ENCODE measurements at places on chromosomes 5 and 9.

- no peak for DNase-seq
Measured at GRCh38 chr9:91784673-91785446, 165.2 kb downstream of the ROR2 start.

GRCh38 chr5:9784231-9784630, 154.1 kb upstream of the TAS2R1 start:
- no peak for DNase-seq

DNA sequence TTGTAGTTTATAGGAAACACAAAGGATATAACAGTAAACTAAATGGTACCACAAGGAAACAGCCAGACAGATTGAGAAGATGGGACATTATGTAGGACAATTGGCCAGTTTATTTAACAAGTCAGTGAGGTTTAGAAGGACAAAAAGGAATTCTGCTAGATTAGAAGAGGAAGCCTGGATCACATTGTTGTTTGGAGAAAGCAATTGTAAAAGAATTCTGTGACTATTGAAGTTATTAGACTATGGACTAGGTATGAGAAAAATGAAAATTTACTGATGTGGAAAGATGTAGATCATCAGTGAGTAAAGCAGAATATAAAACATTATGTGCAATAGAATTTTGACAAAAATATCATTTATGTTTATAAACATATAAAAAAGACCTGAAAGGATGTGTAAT, 97.1 kb downstream of the CFAP95 start:
- DNase-seq, result no peak

DNA sequence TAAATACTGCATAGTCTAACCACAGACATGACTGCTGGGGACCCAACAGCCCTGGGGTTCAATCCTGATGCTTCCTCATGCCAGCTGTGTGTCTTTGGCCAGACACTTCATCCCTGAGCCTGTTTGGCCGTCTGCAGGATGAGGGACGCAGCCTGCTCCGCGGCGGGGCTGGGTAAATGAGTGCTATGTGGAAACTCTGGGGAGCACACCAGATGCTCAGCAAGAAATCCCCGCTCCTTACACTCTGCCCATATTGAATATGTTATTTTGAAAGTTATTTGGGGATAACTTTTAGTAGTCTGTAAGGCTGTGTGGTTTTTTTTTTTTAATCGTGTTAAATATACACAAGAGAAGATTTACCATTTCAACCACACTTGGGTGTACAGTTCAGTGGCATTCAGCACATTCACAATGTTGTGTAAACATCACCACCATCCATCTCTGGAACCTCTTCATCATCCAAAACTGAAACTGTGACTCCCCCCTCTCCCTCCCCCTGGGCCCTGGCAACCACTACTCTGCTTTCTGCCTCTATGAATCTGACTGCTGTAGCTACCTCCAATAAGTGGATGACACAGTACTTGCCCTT, 42.7 kb downstream of the SH3PXD2B start:
- no peak for DNase-seq

GRCh38 chr9:136093995-136094881, 851 bp downstream of the NACC2 start:
- peak; percentile 93 for DNase-seq

- DNase-seq, result no peak
Measured at GRCh38 chr9:29213417-29214153, 1640.3 kb upstream of the C9orf72 start.

DNA sequence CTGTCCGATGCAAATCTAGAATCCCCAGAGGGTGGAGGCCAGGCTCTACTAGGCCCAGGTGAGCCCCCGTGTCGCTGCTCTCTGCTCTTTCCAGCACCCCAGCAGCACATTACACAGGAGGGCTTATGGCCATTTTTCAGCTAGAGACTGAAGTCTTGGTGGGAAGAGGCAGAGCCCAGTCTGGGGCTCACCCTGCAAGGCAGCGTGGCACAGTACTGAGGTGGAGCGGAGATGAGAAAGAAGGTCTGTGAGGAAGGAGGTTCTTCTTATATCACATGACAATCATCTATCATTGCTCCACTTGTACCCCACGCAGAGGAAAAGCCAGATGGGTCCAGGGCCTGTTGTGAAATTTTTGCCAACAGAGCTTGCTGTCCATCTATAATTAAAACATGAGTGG, 10.0 kb upstream of the KIF12 start:
- no peak for DNase-seq

DNA sequence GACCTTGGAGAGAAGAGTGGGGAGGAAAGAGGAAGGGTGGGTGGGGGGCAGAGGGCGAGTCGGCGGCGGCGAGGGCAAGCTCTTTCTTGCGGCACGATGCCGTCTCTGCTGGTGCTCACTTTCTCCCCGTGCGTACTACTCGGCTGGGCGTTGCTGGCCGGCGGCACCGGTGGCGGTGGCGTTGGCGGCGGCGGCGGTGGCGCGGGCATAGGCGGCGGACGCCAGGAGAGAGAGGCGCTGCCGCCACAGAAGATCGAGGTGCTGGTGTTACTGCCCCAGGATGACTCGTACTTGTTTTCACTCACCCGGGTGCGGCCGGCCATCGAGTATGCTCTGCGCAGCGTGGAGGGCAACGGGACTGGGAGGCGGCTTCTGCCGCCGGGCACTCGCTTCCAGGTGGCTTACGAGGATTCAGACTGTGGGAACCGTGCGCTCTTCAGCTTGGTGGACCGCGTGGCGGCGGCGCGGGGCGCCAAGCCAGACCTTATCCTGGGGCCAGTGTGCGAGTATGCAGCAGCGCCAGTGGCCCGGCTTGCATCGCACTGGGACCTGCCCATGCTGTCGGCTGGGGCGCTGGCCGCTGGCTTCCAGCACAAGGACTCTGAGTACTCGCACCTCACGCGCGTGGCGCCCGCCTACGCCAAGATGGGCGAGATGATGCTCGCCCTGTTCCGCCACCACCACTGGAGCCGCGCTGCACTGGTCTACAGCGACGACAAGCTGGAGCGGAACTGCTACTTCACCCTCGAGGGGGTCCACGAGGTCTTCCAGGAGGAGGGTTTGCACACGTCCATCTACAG, 760 bp downstream of the NPR3 start:
- DNase-seq, result peak; percentile 40

DNA sequence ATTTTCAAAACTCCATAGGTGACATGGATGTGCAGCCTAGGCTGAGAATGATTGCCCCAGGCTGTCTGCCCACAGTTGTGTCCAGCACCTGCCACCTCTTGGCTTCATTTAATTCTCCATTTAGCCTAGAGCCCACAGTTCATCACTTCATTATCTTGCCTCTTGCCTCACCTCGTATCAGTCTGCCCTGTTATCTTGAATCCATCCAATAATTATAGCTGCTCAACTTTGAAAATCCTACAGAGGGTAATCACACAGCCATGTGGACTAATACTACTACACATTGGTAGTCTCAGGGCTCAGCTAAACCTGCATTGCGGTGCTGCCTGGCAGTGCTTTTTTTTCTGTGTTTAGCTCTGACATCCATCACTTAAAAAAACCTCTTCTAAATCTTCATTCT, 7.4 kb downstream of the UGCG start:
- DNase-seq, result no peak

DNA sequence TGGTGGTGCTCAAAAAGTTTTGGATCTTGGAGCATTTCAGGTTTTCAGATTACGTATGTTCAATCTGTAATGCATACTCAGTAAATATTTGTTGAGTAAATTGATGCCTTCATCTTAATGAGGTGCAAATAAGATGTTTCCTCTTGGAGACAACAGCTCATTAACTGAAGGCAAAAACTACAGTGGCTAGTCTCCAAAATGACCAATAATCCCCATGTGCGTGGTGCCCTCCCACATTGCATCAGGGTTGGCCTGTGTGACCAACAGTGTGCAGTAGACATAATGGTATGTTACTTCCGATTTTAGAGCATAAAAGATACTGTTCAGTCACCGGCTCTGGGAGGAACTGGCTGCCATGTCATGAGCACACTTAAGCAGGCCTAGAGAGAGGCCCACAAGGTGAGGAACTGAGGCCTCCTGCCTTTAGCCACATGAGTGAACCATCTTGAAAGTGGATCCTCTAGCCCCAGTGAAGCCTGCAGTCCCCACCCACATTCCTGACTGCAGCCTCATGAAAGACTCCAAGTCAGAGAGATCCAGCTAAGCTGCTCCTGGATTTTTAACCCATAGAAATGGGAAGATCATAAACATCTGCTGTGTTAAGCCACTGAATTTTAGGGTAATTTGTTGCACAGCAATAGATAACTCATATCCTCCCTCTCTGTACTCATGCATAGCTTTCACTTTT, 55.7 kb downstream of the LIFR start:
- no peak for DNase-seq

DNA sequence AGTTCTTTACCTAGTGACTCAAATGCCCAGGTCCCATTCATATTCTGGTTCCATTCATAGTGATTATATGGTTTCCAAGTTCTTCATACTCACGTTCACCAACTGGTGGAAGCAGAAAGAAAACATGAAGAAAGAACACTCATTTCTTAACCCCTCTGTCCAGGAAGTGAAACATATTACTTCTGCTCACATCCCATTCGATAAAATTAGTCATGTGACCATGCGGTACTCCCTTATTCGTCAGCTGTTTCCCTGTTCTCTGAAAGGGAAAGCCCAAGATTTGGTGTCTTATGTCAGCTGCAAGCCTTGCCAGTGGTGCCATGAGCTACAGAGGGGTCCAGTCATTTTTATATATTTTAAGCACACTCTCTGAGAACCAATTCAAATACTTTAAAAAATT, 387.0 kb upstream of the DMAC1 start:
- no peak for DNase-seq

- DNase-seq, result peak; percentile 68
Measured at GRCh38 chr9:124258607-124259157, 933 bp downstream of the NEK6 start.

DNA sequence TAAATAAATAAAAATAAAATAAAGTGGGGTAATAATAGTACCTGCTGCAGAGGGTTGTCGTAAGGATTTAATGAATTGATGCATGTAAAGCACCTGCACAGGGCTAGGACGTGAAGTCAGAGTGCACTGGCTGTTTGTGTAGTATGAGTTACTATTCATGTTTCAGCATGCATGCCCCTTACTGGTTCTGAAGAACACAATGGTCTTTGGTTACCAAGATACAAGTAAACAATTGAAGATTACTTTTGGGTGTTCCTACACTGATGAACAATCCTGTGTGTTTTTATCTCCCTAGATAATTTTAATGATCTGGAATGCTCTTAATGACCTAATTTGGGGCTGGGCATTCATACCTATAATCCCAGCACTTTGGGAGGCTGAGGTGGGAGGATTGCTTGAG, 23.2 kb upstream of the PRRC2B start:
- no peak for DNase-seq

- no peak for DNase-seq
Measured at GRCh38 chr9:14127656-14128055, 186.3 kb downstream of the NFIB start.

DNA sequence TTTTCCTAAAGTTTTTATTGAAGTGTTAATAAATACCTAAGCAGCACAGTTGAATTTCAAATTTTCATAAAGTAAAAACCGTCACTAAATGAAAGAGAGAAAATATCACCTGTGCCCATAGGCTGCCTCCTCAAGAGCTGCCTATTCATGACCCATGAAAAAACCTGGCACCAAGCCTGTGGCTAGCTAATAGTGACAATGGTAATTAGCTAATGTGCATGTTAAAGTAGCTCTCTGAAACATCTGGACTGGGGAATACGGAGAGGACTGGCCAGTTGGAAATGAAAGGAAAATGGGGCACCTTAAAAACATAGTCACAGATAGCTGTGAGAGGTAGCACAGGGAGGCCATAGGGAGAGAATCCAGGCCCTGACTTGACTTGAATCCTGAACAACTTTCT, 5.4 kb upstream of the GNE start:
- no peak for DNase-seq

DNA sequence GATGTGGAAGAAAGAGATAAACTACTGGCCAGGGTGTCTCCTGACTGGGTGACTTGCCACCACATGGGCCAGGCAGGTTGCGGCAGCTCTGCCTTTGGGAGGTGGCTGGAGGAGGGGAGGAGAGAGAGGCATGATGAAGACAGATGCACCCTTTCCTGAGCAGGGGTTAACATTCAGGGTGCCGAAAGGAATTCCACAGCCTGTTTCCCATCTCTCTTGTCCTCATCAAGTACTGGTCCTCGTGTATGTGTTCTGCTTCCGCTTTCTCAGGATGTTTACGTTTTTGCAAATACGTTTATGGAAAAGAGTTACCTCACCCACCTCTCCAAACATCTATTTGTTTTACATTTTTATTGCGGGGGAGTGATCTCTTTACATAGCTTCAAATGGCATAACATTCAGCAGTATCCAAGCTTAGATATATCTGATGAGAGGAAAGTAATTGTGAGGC, 73.4 kb downstream of the C9orf85 start:
- no peak for DNase-seq

GRCh38 chr9:70053864-70054263, 10.2 kb downstream of the MAMDC2 start:
- no peak for DNase-seq

DNA sequence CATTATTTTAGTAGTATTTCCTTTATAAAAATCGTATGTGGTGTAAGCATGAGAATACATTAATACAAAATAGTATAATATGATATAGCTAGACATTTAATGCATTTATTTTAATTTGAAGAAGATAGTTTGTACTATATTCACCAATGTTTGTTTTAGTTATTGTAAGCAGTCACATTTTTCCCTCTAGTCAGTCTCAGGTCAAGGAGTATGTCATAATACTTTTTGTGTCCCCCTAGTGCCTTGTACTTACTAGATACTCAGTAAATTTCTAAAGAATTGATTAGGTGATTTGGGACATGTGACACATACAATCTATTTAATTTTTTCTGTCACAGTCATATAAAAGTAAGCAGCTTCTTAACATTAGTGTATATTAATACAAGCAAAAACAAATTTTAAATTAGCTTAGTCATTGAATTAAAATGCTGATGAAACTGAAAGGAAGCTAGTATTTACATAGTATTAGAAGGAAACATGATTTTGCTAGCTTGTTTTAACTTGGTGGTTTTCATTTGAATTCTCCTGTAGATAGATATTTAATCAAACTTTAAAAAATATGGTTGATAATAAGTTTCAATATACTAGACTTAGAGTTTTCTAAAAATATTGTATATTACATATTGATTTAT, 242.2 kb downstream of the FER start:
- DNase-seq, result no peak

- peak; percentile 71 for DNase-seq
Measured at GRCh38 chr9:131608493-131609037, 63.2 kb downstream of the PRRT1B start.

DNA sequence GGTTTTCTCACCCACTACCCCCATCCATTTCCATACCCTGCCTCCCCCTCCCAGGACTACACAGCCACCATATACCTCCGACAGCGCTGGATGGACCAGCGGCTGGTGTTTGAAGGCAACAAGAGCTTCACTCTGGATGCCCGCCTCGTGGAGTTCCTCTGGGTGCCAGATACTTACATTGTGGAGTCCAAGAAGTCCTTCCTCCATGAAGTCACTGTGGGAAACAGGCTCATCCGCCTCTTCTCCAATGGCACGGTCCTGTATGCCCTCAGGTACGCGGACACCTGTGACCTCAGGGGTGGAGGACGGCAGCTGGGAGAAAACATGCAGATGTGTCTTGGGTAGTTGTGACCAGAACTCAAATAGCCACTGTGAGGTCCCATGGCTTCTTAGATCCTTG, 11.6 kb downstream of the GABRP start:
- no peak for DNase-seq

Measured in tibial artery (tissue), 4 donors.